ENCODE measurements at places on chromosomes 2 and 18.

DNA sequence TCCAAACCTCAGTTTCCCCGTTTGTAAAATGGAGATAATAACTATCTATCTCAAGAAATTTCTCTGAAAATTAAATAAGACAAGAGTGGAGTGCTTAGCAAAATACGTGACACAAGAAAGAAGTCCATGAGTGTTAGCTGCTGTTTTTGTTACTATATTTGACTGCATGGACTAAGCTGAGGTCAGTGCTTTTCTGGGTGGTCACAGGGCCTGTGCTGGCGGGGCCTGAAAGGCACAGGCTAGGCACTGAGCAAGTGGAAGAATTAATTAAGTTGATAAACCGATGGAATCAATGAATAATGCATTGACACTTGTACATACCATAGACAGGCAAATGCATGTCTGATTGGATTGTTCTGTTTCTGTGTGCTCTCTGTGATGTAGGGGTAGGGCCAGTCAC, 27.3 kb downstream of the RPL37A start:
- DNase-seq, result no peak

DNA sequence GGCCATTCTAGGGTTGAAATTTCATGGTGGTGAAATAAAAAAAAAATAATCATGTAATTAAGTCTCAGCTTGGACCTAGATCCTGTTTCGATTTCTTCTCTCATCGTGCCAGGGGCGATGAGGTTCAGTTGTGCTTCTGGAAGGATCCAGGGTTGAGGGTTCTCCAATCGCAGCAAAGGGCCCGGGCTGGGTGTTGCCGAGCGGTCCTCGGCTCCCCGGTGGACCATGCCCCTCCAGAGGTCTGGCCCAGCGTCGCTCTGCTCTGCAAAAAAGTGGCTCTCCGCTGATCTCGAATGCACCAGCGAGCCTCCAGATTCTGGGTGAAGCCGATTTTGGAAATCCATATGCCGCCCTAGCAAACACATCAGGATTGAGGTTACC, 39.0 kb downstream of the EN1 start:
- no peak for DNase-seq

GRCh38 chr2:24743924-24744323, 49.3 kb downstream of the PTRHD1 start:
- no peak for DNase-seq

DNA sequence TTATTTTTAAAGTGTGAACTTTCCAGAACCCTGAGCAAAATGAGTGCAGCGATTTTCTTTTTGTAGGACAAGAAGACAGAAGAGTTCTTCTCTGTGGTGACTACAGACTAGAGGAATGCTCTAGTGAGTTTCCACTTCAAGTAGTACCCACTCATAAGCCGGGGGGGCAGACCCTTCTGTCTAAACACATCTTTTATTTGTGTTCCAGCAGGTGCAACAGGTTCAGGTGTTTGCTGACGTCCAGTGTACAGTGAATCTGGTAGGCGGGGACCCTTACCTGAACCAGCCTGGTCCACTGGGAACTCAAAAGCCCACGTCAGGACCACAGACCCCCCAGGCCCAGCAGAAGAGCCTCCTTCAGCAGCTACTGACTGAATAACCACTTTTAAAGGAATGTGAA, 25.2 kb downstream of the PTRHD1 start:
- no peak for DNase-seq

GRCh38 chr2:120736624-120737339, 1.1 kb downstream of the GLI2 start:
- DNase-seq, result no peak

GRCh38 chr2:199484927-199485326, 27.2 kb upstream of the SATB2 start:
- DNase-seq, result no peak

DNA sequence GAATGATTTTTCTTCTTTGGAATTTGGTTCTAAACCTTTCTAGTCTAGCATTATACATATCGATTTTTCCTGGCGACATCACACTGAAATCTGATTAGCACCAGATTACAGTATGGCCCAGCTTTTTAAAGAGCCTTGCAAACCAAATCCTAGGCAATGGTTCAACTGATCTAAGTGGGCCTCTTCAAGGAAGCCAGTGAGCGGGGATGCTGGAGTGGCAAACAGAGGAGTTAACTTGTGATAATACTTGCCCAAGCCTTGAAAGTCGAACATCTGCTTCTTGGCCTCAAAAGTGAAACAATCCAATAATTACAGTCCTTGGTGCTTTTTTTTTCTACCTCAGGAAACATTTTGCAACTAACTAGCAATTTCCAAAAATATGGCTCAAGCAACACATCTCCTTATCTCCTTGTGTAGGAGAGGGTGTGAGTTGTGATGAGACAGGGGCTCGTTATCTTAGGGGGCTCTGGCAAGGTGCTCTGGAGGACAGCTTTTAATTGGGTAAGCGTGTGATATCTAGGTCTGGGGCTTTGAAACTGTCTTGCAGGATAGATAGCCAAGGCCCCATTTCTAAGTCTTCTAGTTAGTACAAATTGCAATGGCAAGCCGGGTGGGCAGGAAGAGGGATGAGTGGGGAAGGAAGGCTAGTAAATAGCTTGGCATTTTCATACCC, 240.2 kb upstream of the CCDC68 start:
- no peak for DNase-seq

- no peak for DNase-seq
Measured at GRCh38 chr2:134087371-134087921, 166.4 kb upstream of the MGAT5 start.

DNA sequence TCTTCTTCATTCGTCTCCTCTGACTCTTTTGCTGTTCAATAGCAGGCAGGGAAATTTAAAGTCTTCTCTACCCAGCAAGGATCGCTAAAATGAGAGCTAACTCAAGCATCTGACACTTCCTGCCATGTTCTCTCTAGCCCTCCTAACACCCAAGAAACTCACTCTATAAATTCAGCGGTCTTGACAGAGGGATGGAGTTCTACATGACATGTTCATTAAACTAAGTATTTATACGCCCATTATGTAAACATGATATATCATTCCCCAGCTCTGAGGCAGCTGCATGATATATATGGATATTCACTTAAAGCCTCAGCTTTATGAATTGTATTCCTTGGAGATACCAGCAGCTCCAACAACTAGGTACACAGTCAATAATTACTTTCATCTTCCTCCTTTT, 231.0 kb downstream of the METTL4 start:
- DNase-seq, result no peak

Data from occipital lobe (tissue), 3 donors.